ENCODE measurements at places on chromosomes 13 and 19. TPM values are rescaled to one million over a fixed set of nuclear protein-coding genes. Genes with fewer than 3 reads are reported as not detected.

GRCh38 chr19:58353717-58354477 lies 605 bp upstream of the A1BG start:
- no peak for DNase-seq

DNA sequence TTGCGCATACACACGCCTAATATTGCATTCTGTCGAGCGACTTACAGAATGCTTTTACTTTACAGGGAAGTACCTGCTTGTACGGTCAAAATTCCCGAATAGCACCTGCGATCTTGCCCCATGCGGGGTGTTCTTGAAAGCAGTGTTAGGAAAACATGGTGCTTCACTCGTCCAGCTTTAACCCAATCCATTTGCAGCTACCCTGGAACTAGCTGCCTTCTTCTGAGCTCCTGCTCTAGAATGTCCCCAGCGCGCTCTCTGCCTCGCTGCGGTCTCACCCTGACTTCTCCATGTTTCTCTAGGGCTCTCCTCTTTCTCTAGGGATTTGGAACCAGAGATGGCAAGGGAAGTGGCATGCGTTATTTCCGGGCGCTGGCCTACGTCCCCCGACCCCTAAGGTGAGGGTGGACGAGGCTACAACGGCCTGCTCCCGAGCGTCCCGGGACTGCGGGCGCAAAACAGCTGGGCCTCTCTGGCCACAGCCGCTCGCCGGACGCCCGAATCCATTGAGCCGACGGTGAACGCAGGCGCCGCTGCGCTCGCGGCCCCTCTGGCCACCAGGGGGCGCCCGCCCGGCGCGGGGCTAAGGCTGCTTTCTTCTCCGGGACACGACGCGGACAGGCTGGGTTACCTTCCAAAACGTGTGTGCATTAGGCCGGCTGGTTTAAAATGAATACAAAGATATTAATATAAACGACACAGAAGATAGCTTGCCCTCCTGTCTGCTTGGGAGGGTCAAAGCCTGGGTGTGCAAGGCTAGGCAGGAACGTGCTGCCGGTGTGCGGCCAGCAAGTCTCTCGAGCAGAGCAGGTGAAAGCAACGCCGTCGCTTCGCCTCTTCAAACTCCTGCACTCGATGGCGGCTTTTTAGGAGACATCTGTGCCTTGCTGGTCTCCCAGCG lies 1.8 kb upstream of the SPRY2 start:
- peak; percentile 51 for DNase-seq

- no peak for DNase-seq
Measured at GRCh38 chr13:44748439-44748838, 172.3 kb upstream of the TSC22D1 start.

DNA sequence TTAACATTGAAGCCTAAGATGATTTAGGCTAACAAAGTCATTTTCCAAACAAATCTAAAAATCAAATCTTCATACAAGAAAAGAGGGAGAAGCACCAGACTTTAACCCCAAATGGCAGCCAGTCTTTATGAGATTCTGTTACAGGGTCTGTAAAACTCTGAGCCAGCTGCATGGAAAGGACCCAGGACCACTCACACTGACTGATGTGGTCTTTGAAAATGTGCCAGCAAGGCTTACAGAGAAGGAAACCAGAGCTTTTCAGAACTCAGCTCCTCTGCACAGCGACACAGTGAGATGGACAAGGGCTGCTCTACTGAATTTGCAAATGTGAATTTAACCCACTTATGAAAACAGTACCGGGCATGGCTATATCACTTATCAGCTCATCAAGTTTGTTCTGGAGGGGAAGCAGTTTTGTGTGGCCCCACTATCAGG lies 98.8 kb upstream of the SERP2 start:
- DNase-seq: no peak

- DNase-seq: no peak
Measured at GRCh38 chr13:67844574-67844973, 614.4 kb upstream of the PCDH9 start.

DNA sequence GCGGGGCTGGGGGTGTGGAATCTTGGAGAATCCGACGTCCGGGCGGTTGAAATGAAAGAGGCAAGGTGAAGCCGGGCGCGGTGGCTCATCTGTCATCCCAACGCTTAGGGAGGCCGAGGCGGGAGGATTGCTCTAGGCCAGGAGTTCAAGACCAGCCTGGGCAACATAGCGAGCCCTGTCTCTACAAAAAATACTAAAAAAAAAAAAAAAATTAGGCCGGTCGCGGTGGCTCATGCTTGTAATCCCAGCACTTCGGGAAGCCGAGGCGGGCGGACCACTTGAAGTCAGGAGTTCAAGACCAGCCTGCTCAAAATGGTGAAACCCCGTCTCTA lies 225 bp upstream of the GARIN5A start:
- DNase-seq: no peak

- DNase-seq: no peak
Measured at GRCh38 chr19:47353307-47353712, 4.2 kb downstream of the DHX34 start.

- no peak for DNase-seq
Measured at GRCh38 chr13:41722684-41723535, 238.0 kb downstream of the VWA8 start.

DNA sequence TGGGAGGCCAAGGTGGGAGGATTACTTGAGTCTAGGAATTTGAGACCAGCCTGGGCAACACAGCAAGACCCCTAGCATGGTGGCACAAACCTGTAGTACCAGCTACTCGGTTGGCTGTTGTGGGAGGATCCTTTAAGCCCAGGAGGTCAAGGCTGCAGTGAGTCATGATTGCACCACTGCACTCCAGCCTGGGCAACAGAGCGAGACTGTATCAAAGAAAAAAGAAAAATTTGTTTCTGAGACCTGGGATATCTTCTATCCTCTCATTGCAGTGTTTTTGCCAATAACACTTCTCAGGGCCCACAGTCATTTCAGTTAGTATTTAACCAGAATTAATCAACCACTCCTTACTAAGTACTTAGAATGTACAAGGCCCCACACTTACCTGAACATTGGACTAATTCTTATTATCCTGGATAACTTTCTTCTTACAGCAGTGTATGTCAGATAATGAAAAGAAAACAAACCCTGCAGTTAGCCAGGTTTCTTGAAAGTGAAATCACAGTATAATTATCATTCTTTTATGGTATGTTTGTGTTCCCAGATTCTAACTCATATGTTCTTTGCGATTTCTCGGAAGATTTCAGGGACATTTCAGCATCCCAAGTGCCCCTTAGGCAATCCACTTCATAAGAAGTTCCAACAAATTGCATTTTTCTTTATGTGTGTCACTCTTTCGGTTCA lies 75.6 kb upstream of the KLF5 start:
- no peak for DNase-seq

DNA sequence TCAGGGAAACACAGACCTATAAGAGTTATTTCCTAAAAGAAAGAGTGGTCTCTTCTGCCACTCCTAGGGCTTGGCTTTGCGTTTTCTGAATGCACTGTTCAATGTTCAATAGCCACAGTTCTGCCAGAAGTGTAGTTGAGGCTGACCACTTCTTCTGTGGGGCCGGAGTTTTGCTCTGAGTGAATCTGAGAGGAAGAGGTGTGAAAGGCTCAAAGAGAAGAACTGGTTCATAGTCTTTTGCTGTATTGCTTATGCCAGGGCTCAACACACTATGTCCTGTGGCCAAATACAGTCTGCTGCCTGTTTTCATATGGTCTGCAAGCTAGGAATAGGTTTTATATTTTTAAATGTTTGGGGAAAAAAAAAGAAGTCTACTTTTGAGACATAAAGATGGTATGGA lies 128.2 kb downstream of the STOML3 start:
- no peak for DNase-seq

- DNase-seq: peak; percentile 5
Measured at GRCh38 chr13:60267498-60268202, 103.9 kb upstream of the DIAPH3 start.

GRCh38 chr13:93235258-93236015 lies 8.8 kb downstream of the GPC6 start:
- DNase-seq: no peak

DNA sequence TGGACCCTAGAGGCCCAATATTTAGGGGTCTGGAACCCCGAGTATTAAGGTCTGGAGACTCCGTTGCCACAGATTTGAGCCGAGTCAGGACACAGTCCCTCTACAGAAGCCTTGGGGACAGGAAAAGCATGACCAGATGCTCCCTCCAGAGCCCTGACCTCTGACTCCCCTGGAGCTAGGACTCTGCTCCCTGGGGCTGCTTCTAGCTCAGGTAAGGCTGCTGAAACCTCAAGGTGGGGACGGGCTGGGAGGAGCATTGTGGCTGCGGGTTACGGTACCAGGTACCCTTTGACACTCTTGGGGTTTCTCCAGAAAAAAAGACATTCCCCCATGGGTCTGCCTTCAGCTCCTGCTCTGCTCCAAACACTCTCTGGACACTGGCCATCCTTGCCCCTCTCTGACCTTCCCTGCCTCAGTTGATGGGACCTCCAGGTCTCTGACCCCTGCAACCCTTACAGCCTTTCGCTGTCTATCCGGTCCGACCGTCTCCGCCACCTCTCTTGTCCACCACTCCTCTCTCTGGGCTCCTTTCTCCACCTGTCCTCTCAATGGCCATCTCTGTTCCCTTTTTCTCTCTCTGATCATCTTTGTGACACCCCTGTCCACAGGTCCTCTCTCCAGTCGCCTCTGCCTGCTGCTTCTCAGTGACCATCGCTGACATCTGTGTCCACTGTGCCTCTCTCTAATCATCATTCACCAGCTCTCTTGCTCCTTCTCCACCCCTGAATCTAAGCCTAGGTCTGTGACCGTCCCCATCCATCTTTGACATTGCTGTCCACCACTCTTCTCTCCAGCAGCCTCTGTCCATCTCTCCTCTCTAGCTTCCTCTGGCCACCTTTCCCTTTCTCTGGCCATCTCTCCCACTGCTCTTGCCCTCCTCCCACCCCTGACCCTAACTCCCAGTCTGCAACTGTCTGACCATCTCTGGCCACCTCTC lies 1.4 kb downstream of the LRFN3 start:
- DNase-seq: no peak

- no peak for DNase-seq
Measured at GRCh38 chr19:46976845-46977320, 42.8 kb upstream of the NPAS1 start.

DNA sequence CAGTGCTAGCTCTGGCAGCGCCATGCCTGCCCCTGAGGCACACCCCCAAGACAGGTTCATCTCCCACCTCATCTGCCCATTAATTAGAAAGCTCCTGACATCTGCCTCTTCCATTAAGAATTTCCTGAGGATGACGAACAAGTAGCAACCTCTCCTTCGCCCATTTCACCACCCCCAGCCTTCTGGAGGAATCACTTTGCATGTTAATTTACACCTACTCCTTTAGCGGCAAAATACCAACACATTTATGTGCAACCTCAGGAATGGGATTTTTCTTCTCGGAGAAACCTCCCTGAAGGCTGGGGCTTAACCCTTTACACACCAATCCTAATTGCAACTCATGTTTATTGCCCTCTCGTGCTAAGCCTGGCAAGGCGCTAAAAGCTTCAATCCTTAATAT lies 13.8 kb downstream of the SLC7A1 start:
- DNase-seq: no peak

DNA sequence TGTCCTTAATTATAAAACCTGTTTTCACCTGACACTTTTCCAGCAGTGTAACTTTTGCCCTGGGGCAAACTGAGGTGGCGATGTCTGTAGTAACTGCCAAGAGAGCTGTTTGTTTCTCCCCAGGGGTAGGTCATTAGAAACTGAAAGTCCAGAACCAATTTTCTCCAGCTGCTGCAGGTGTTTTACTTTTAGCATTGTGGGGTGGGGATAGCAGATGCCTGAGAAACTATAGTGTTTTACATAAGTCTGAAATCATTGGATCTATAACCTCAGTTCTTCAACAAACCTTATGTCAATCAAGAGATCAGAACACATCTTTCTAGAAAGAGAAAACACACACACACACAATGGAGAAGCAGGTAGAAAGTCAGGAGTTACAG lies 92.7 kb downstream of the LHFPL6 start:
- DNase-seq: no peak

DNA sequence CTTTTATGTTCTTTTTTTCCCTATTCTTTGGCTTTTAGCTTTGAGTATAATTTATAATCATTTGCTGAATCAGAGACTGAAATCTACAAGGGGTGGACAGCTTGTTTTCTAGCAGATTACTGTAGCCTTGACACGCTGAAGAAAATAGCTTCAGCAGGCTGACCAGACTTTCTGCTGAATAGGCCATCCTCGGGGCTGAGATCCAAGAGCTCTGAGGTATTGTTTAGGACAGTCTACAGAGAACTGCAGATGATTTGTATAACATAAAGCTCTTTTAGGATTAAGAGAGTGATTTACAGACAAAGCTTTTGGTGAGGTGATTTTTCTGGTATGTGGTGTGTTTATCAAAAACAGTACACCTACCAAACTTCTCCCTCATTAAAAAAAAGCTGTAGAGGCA lies 16.8 kb downstream of the POLR1D start:
- DNase-seq: no peak

The SACS gene
- 51.5 TPM for total RNA-seq

The C19orf67 gene
- total RNA-seq: not detected

The ZNF534 gene
- not detected for total RNA-seq

The ANKLE1 gene
- total RNA-seq: 7.6 TPM

Measured in activated T-cell treated with anti-CD3 and anti-CD28 coated beads, Interleukin-2, amount 50 U/mL, for 4 hours (primary cell).